ENCODE measurements at places on chromosomes 3 and 15.

- peak; percentile 24 for DNase-seq
Measured at GRCh38 chr15:33104212-33104611, 90.3 kb downstream of the FMN1 start.

DNA sequence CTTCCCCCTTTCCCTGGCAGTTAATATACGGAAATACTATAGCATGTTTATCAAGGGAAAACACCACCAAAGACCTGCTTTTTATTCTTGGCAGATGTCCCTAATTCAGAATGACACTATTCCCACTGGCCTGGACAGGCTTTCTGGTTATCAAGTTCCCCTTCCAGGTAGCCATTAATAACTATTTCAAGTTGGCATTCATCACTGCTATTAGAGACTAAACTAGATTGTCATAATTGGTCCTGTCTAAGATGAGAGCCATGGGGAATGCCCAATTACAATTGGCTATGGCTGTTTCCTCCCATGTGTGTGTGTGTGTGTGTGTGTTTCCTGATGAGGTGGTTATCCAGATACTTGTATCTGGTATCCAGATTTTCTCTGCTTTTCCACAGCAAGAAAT, 608.1 kb downstream of the SQOR start:
- DNase-seq = no peak

DNA sequence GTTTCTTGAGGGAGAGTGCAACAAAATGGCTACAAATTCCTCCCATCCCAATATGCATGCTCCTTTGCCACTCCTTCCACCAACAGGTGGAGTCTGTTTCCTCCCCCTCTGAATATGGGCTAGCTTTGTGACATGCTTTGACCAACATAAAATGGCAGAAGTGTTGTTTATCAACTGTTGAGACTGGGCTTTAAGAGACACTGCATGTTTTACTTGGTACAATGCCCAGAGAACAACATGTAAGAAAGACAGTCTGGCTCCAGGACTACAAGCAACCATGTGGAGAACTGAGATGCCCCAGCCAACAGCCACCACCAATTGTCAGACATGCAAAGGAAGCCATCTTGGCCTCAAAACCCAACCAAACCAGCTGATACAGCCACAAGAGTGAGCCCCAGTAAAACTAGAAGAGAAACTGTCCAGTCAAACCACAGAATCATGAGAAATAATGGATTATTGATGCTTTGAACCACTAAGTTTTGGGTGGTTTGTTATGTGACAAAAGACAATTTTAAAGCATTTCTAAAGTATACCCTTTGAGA, 40.5 kb downstream of the NUDT16 start:
- no peak for DNase-seq

- DNase-seq = peak; percentile 27
Measured at GRCh38 chr15:83066034-83066733, 868 bp downstream of the BTBD1 start.

DNA sequence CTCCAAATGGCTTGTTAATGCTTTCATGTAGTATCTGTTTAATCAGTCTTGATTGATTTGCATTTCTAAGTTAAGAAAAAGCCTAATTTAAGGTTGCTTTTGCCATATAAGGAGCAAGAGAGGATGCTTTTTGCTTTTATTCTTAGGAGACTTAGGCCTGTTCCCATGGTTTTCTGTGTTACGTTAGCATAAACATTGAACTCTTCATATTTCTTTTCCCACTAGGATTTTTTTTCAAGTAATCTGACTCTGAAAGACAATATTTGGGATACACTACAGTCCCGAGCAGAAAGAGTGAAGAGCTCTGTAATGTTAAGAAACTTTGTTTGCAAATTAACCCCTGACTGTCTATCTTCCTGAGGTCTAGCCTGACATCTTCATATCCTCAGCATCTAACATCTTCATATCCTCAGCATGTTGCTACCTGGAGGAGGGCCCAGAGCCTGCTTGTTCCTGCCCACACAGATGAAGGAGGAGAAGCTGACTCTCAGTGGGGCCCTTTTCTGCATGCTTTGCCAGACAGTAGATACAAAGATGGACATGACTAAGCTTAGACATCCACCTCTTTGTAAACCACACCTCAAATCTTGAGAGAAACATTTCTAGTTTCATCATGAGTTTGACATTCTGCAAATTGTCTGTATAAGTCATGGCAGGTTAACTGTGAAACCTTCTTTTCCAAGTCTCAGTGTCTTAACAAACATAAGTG, 86.2 kb upstream of the COL6A5 start:
- DNase-seq = no peak

GRCh38 chr15:100902436-100903167, 16.6 kb upstream of the LRRK1 start:
- no peak for DNase-seq

DNA sequence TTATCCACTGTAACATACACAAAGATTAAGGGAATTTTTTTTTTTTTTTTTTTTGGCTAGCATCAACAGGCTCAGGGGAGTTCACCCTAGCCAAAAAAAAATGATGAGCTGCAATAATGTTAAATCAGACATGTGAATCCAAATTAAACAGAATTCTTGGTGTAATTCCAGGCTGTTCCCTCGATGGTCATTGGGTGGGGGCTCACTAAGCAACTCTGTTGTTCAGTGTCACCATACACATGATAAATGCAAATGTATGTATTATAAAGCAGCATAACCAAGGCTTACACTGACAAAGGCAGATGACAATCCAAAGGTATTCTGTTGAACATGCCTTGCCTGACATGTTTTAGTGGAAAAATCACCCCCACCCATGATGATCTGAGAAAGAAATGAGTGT, 29.0 kb downstream of the IL1RAP start:
- DNase-seq = no peak

GRCh38 chr15:25862472-25863110, 536 bp downstream of the ATP10A start:
- DNase-seq = no peak

Data from mesenchymal stem cell (in vitro differentiated cells and primary cell).